ENCODE measurements at places on chromosomes 5 and 9.

DNA sequence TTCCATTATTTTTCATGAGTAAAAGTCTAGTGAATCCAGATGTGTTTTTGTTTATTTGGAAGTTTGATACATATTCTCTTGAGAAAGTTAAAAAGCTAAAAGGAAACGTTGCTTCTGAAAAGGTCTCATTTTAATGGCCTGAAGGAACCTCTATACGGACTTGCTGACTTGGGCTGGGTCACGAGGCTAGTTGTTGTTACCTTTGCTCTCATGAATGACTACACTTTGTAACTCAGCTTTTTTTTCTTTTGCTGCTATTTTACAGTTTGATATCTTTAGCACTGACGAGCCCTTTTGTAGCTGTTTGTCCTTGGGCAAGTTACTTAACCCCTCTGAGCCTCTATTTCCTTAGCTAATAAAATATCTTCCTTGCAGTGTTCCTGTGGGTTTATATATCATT is 211.5 kb downstream of the PCSK5 start:
- DNase-seq: no peak

DNA sequence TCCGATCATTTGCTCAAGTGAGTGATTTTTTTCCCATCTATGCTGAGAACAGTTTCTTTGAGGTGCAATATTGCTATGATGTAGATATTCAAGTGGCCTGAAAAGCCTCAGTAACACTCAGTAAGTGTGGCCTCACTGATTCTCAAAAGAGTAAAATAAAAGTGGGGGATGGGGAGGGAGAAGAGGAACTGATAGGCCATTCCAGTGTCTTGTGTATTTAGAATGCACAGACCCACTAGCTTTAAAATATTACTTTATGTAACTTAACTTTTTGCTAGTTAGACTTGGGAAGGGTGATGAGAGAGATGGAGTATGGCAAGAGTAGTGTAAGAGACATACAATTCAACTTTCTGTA is 79.5 kb upstream of the ZNF608 start:
- DNase-seq: no peak

DNA sequence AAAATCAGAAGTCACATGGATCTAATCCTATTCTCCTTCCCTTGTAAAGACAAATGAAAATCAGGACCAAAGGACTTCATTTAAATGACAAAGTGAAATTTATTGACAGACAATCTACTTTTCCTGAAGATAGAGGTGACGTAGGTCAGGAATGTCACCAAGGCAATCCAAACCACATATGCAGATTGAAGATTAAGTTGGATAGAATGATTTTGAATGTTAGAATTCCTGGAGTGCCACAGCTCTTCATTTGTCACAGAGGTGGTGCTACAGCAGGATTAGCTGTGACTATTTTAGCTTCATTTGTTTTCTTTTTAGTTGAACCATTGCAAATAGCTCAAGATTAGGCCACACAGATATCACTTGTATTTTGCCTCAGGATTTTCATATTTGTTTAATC is 736.0 kb upstream of the ARRDC3 start:
- no peak for DNase-seq

- DNase-seq: no peak
These were observed 117.2 kb downstream of the TMEM174 start for GRCh38 chr5:73290242-73290641.

Data from activated naive CD4-positive, alpha-beta T cell treated with Interleukin-2 at 50 U/mL for 16 hours (primary cell).